ENCODE measurements at places on chromosomes 13 and 19. TPM values are rescaled to one million over a fixed set of nuclear protein-coding genes. Genes with fewer than 3 reads are reported as not detected.

DNA sequence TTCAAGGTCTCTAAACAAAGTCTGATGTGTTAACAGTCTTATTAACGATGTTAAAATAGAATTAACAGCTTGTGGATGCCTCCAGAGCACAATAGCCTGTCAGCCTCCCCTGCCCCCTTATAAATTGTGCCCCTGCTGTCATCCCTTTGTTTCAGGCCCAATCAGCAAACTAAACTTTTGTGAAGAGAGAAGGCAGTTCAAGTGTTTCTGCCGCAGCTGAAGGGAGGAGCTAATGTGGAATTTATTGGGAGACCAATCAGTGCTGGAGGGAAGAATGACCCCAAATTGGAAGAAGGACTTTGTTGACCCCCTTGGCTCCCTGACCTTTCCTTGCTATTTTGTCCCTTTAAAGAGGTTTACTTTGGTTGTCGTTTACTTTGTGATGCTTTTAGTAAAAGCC lies 160.5 kb downstream of the TM9SF2 start:
- no peaks in the 10 kb centered on the region for H3K36me3 ChIP-seq
- no peak overlapping the region for H3K27ac ChIP-seq
- no peaks in the 10 kb centered on the region for H3K27me3 ChIP-seq
- H3K4me3 ChIP-seq, result no peak overlapping the region
- no peaks in the 10 kb centered on the region for H3K4me1 ChIP-seq
- DNase-seq, result no peak

DNA sequence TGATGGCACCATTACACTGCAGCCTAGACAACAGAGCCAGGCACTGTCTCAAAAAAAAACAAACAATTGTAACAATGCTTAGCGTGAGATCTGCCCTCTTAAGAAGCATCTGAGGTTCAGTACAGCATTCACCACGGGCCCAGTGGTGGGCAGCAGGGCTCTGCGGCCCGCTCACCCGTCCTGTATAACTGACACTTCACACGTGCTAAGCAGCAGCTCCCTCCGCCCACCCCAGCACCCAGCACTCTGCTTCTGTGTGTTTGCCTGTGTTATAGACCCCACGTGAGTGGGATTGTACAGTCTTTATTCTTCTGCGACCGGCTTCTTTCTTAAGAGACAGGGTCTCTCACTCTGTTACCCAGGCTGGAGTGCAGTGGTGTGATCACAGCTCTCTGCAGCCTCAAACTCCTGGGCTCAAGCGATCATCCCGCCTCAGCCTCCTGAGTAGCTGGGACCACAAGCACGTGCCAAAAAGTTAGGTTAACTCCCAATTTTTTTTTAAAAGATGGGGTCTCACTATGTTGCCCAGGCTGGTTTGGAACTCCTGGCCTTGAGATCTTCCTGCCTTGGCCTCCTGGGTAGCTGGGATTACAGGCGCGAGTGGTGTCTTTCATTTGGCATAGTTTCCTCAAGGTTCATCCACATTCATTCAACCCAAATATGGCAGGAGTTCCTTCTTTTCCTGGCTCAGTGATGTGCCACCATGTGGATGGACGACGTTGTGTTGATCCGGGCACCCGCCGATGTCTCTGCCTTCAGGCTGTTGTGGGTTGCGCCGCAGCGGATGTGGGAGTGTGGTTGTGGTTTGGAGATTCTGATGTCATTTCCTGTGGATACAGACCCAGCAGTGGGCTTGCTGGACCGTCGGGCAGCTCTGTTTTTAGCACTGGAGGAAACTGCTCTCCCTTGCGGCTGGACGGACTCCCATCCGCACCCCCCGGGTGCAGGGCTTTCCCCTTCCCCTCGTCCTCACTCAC lies 170.0 kb downstream of the KDM4B start:
- no peaks in the 10 kb centered on the region for H3K36me3 ChIP-seq
- H3K27me3 ChIP-seq, result no peaks in the 10 kb centered on the region
- H3K4me1 ChIP-seq, result no peaks in the 10 kb centered on the region
- no peak overlapping the region for H3K27ac ChIP-seq
- no peak overlapping the region for H3K4me3 ChIP-seq
- no peak for DNase-seq

DNA sequence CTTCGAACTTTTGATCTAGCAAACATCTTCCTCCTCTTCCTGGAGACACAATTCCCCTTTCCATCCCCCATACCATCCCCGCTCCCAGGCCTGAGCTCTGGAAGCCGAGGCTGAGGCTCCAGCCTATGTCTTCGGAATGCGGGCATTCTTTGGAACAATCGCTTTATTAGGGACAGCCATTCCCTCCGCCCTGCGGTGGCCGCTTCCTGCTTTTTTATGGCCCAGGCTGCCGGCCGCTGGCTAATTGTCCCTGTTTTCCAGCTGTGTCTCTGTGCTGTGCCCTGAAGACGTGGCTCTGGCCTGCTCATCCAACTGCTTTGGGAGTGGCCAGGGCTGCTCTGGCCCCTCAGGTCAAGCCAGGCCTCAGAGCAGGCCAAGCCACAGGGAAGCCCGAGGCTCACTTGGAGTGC lies 2.1 kb upstream of the CDX2 start:
- H3K27me3 ChIP-seq, result peaks cover 95% of the 10 kb centered on the region
- no peak overlapping the region for H3K27ac ChIP-seq
- peaks cover 9% of the 10 kb centered on the region for H3K4me1 ChIP-seq

The CLC gene
- not detected for total RNA-seq

DNA sequence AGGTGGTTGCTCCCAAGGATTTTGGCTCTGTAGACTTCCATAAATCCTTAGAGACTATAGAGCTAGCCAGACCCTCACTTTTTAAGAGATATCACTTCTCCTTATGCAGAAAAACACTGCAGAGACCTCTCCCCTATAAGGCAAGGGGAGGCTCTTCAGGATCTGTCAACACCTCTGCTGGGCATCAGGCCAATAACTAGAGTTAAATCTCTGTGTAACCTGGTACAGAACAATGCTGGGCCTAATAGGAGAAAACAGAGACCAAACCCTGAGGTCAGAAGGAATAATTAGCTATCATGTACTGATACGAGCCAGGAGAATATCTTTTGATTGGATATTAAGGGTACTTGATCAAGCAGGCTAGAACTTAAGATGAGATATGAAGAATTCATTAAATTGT lies 358.5 kb downstream of the TBC1D4 start:
- H3K36me3 ChIP-seq, result no peaks in the 10 kb centered on the region
- no peak overlapping the region for H3K4me3 ChIP-seq
- no peaks in the 10 kb centered on the region for H3K4me1 ChIP-seq
- H3K27ac ChIP-seq, result no peak overlapping the region

The APOC1 gene
- 8.4 TPM for total RNA-seq

- DNase-seq, result no peak
- no peak overlapping the region for H3K27ac ChIP-seq
- H3K4me3 ChIP-seq, result no peak overlapping the region
- peaks cover 22% of the 10 kb centered on the region for H3K27me3 ChIP-seq
- no peaks in the 10 kb centered on the region for H3K4me1 ChIP-seq
- no peaks in the 10 kb centered on the region for H3K36me3 ChIP-seq
Observed at GRCh38 chr19:17610384-17610783, 54.9 kb downstream of the COLGALT1 start.

DNA sequence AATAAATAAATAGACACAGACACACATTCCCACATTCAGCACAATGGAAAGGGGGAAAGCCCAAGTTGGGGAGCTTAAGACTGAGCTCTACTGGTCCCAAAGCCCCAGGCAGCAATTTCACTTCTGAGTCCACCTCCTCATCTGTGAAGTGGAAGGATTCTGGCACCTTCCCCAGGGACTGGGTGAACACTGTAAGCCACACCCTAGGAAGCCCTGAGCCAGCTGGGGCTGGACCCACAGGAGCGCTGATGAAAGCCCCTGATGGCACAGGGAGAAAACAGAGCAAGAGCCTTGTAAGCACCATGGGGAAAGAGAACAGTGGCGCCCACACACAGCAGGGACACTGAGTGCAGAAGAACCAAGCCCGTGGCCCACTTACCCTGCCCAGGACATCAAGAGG lies 37.8 kb downstream of the EPS15L1 start:
- H3K4me1 ChIP-seq, result peaks cover 31% of the 10 kb centered on the region
- DNase-seq, result no peak
- H3K4me3 ChIP-seq, result no peak overlapping the region
- H3K27me3 ChIP-seq, result no peaks in the 10 kb centered on the region

The NFILZ gene
- not detected for total RNA-seq

The ZNF266 gene
- total RNA-seq, result 7.0 TPM
